ENCODE measurements at places on chromosomes 5 and 9. TPM values are rescaled to one million over a fixed set of nuclear protein-coding genes. Genes with fewer than 3 reads are reported as not detected.

- DNase-seq: no peak
Measured at GRCh38 chr9:108671794-108672193, 184.0 kb downstream of the ACTL7B start.

GRCh38 chr5:134490255-134490924 lies 35.1 kb upstream of the JADE2 start:
- DNase-seq: no peak

SHOC1 gene
- total RNA-seq: not detected

GRCh38 chr9:86389628-86390027 lies 35.4 kb upstream of the TUT7 start:
- no peak for DNase-seq

- no peak for DNase-seq
Measured at GRCh38 chr9:80867731-80868130, 821.6 kb downstream of the TLE1 start.

DNA sequence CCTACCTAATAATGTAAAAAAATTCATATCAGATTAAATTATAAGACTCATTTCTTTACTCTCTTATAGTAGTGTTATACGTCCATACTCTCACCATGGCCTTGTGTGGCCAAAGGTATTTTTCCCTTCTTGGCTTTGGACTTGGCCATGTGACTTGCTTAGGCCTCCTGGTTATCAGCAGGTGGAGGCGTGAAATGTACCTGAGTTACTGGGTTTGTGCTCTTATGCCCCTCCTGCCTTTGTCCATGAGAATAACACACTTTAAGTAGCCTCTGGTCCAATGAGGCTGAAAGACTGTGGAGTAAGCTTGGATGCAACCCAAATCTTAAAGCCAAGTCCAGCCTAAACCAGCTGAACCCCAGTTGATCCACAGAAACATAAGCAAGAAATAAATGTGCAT lies 68.7 kb downstream of the RETREG1 start:
- DNase-seq: no peak
